ENCODE measurements at places on chromosomes 4 and X.

- no peak for DNase-seq
Observed at GRCh38 chrX:42797651-42798269, 19.8 kb upstream of the PPP1R2C start.

DNA sequence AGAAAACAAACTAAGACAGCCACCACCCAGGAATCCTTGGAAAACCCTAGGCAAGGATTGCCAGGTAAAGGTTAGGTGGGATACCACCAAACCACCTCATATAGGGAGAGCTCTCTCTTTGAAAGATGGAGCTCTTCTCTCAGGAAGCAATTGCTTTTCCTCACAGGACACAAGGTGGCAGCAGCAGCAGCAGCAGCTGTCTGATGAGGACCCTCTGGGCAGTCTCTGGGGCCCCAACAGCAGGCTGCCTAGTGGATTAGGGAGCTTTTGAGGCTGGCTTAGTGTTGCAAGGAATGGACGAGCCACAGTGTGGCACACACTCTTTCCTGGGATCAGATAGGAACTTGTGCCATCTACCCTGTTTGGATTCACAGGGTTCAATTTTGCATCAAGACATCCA, 41.4 kb upstream of the CHRDL1 start:
- DNase-seq = no peak

DNA sequence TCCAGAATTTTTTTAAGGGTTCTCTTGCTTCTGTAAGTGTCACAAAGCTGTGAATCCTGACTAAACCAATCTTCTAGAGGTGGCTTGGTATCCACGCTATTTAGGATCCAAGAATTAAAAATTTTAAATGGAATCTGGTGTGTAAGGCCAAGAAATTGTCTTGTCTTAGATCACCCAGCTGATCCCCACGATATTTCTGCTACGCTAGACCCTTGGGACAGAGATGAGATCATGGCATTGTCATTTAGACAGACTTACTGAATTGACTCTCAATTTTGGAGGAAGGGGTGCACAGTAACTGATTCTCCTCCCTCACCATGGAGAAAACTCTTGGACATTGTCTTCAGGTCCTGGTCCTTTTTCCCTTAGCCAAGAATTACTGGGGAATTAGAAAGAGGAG, 5.7 kb downstream of the GPRIN3 start:
- no peak for DNase-seq

GRCh38 chrX:53004038-53004437, 44.6 kb upstream of the GPR173 start:
- DNase-seq = no peak

DNA sequence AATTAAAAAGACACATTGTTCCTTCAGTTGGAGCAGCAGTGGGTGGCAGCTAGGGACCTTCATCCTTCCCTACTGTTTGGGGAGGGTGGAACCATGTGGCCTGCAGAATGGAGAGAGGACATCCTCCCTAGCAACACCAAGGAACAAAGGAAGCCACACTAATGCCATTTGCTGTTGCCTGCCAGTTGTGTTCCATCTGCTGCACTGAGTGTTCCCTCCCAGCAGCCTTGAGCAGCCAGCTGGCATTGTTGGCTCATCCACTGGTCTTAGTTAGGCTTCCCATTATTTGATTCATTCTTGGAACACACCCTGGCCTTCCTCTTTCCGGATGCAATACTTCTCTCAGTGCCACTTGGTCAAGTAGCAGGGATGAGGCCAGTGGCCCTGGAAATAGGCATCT, 25.0 kb upstream of the HMGB3 start:
- DNase-seq = no peak
